ENCODE measurements at places on chromosomes 11 and 22.

GRCh38 chr11:130418756-130419155 is 9.7 kb downstream of the ADAMTS8 start:
- DNase-seq, result no peak

- no peak for DNase-seq
Measured at GRCh38 chr11:35523331-35523768, 2.1 kb downstream of the PAMR1 start.

DNA sequence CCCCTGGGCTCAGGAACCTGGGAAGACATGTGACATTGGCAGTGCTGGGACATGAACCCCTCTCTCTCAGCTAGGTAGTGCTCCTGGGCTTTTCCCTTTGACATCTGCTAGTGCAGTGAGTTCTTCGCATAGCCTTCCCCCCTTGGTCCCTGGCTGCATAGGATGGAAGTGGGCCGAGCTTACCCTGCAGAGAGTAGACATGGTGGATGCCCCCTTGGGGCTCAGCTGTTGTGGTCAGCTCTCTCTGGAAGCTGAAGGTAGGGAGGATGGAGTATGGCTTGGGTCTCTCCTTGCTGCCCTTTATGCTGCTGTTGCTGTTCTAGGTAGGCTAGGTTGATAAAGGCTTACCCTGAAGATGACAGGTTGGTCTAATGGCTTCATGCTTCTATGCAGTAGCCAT is 92.1 kb downstream of the ZBTB16 start:
- DNase-seq, result no peak

- no peak for DNase-seq
Measured at GRCh38 chr11:30244265-30244664, 13.5 kb downstream of the FSHB start.

DNA sequence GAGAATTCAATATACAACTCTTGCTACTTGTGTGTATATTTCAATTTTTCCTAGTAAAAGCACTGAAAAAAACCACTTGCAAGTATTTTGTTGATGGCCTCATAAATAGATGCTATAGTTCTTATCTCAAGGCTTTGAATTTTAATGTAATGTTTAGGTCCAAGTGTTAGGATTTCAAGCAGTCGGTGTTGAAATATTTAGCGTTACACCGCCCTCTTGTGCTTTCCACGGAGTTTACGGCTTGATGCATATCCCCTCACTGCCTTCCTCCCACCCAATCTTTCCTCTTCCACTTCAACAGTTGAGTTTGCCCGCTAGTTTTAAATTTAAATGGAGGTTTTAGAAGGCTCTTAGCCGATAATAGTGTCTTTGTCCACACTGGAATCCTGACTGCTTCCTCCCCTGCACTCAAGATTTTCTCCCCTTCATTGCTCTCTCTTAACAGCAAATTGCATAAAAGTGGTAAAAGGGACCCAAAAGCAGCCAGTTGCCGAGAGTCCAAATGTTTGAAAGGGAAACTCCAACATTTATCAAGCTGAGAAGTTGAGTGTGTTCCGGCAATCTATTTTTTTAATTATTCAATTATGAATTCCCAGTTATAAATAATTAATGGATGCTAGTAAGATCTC is 25.9 kb upstream of the HTATIP2 start:
- peak; percentile 20 for DNase-seq
